ENCODE measurements at places on chromosomes 4 and X. TPM values are rescaled to one million over a fixed set of nuclear protein-coding genes. Genes with fewer than 3 reads are reported as not detected.

DNA sequence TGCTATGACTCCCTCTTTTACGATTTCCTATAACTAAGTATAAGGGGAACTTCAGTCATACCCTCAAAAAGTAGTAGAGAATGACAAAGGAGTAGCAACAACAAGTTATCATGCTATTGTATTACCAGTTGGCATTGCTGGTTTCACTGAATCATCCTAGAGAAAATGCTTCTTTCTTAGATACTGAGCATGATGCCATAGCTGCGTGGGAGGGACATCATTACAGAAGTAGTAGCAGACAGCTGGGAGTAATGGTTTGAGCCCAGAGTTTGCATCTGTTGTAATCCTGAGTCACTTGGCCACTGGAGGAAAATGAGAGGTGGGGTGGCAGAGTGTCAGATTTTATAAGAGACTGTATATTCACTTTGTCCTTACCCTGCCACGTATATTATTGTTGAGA, 38.6 kb downstream of the MTMR1 start:
- no peak overlapping the region for H3K4me3 ChIP-seq
- H3K4me1 ChIP-seq, result no peaks in the 10 kb centered on the region
- no peaks in the 10 kb centered on the region for H3K27me3 ChIP-seq
- no peaks in the 10 kb centered on the region for H3K36me3 ChIP-seq
- DNase-seq, result no peak

- H3K27me3 ChIP-seq, result no peaks in the 10 kb centered on the region
- no peaks in the 10 kb centered on the region for H3K36me3 ChIP-seq
- no peak overlapping the region for H3K27ac ChIP-seq
- H3K4me1 ChIP-seq, result peaks cover 6% of the 10 kb centered on the region
- H3K4me3 ChIP-seq, result no peak overlapping the region
Observed at GRCh38 chr4:165079476-165079875, 25.8 kb downstream of the TRIM75 start.

DNA sequence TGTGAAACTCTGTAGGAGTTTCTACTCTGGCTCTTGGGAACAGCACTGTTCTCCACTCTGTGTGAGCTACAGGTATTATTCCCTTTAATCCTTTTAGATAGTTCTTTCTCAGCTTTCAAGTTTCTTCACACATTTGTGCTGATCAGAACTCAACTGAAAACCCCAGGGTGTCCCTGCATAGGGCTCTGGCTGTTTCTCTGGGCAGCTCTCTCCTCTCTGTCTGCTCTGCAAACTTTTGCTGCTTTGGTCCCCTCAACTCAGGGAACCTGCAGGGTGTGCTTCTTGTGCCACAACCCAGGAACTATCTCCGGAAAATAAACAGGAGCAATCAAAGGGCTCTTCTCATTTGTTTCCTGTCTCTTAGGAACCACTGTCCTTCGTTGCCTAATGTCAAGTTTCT, 196.6 kb upstream of the GABRA2 start:
- no peak for DNase-seq
- H3K27ac ChIP-seq, result no peak overlapping the region
- no peaks in the 10 kb centered on the region for H3K36me3 ChIP-seq
- H3K4me1 ChIP-seq, result no peaks in the 10 kb centered on the region
- no peak overlapping the region for H3K4me3 ChIP-seq

DNA sequence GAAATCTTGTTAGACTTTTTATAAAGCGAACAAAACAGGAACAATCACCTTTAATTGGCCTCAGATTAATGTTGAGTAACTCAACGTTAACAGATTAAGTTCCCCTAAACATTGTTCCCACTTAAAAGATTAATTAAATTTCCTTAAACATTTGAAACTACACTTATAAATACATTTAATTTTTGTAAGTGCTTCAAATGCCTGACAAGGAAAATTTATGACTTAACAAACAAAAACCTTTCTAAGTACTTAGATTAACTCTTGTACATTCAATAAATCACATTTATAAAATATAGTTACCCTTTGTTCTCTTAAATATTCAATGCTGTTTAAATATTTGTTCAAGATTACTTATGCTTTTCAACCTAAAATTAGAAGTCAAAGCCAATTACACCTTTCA, 39.4 kb upstream of the OCIAD2 start:
- no peak for DNase-seq
- H3K27ac ChIP-seq, result no peak overlapping the region
- H3K4me3 ChIP-seq, result no peak overlapping the region
- no peaks in the 10 kb centered on the region for H3K27me3 ChIP-seq
- peaks cover 4% of the 10 kb centered on the region for H3K4me1 ChIP-seq
- no peaks in the 10 kb centered on the region for H3K36me3 ChIP-seq

DNA sequence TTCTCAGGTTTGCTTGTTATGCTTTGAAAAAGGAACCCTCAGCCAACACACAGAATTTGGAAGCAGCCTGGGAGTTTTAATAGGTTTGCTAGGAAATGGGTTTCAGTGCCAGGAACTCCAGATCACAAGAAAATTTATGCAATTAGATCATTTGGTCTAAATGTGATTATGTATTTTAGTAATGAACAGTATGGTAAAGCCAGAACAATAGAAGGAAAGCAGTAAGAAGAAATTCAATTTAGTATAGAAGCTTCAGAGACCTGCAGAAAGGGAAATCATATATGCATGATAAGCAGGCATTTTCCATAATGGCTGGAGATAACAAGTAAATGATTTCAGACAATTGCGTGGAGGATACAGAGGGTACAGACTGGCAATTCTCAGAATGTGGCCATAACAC, 184.7 kb downstream of the KCNIP4 start:
- H3K27me3 ChIP-seq, result no peaks in the 10 kb centered on the region
- no peaks in the 10 kb centered on the region for H3K36me3 ChIP-seq
- H3K4me1 ChIP-seq, result no peaks in the 10 kb centered on the region
- no peak for DNase-seq
- H3K4me3 ChIP-seq, result no peak overlapping the region

FRYL gene
- 48.7 TPM for total RNA-seq

GPR50 gene
- total RNA-seq, result not detected

SHROOM4 gene
- 7.4 TPM for total RNA-seq

SERPINA7 gene
- not detected for total RNA-seq

IRAK1 gene
- 36.4 TPM for total RNA-seq

Data from thyroid gland (tissue), 4 donors.